ENCODE measurements at places on chromosomes 12 and 14.

GRCh38 chr12:76094754-76095153 lies 10.3 kb upstream of the NAP1L1 start:
- no peak for DNase-seq

DNA sequence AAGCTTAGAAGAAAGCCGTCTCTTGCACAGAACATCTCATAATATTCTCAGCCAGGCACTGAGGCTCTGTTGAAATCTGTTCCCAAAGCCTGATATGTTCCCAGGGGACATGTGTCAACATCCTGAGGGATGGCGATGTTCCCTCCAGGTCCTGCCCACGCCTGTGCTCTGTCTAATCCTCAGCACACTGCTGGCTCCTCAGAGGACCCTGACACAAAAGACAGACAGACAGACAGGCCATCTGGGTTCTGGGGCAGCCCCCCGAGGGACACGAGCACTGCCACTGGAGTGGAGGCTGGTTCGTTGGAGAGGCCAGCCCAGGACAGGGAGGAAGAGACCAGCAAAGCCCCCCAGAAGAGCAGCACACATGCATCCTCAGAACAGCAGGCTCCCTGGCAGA lies 27.8 kb downstream of the CHGA start:
- DNase-seq, result no peak

DNA sequence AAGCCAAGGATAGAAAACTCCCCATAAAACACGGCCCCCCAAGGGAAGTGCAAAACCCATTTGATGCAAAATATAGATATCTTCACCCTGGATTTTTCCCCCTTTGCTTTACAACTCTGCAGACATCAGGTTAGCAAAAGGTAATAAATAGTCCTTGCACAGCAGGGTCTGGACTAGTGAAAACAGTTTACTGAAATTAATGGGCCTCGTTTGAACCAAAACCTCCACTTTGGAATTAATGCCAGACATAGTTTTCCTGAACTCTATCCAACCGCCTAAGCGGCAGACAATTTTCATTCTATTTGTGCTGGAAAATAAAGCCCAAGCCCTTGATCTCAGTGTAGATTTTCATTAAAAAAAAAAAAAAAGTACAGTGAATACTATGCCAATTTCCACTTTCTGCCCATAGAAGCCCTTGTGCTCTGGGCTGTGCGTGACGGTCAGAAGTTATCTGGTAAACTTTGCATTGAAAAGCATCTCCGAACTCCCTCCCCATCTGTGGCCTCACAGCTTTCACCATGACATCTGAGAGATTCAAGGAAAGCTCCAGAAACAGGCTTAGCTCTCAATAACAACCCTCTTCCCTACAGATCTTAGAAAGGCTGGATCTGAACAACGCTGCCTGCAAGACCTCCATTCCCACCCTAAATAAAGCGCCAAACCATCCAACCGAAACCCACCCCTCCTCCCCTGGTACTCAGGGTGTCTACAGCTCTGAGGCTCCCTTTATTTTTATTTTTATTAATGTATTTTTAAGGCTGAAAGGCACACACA lies 11.0 kb upstream of the IRF2BPL start:
- DNase-seq, result no peak

GRCh38 chr12:52798003-52798670 lies 2.2 kb upstream of the KRT3 start:
- DNase-seq, result no peak

- DNase-seq, result no peak
Measured at GRCh38 chr14:25220514-25220913, 170.6 kb upstream of the STXBP6 start.

- DNase-seq, result no peak
Measured at GRCh38 chr14:44135972-44136371, 371.1 kb downstream of the FSCB start.

- DNase-seq, result no peak
Measured at GRCh38 chr14:35944847-35945246, 118.7 kb downstream of the BRMS1L start.

DNA sequence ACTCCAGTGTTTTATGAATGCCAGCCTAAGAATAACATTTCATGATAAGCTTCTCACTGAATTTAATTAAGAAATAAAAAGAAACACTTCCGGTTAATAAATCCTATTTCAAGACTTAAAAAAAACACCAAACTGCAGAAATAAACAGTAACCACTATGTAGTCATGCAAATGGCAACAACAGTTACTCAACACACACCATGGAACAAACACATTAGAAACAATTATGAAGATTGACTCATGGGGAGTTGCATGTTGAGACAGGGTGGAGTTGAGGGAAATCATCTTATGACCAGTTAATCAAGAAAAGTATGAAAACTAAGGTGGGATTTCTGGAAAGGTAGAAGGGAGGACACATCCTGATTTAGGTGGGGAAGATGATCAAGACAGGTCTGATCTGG lies 52.7 kb downstream of the PLBD1 start:
- no peak for DNase-seq

- DNase-seq, result no peak
Measured at GRCh38 chr14:96567289-96567899, 65.2 kb downstream of the PAPOLA start.

- no peak for DNase-seq
Measured at GRCh38 chr12:121061831-121062230, 22.8 kb upstream of the OASL start.

DNA sequence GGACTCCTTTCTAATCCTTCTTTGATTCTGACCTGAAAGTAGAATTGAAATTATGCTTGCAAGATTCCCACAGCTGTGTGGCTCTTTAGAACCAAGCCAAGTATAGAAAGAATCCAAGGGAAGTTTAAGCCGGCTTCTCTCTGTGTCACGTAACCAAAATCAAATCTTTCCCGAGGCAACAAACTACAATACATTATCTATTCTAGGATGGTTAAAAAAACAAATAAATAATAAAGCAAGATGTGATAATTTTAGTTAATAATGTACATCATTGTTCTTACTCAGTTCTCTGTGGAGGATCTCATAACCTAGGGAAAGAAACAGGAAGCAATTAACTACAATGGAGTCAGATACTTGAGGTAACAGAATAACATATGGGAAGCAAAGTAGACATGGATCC lies 78.1 kb upstream of the ST8SIA1 start:
- no peak for DNase-seq
